ENCODE measurements at places on chromosomes 6 and 20.

DNA sequence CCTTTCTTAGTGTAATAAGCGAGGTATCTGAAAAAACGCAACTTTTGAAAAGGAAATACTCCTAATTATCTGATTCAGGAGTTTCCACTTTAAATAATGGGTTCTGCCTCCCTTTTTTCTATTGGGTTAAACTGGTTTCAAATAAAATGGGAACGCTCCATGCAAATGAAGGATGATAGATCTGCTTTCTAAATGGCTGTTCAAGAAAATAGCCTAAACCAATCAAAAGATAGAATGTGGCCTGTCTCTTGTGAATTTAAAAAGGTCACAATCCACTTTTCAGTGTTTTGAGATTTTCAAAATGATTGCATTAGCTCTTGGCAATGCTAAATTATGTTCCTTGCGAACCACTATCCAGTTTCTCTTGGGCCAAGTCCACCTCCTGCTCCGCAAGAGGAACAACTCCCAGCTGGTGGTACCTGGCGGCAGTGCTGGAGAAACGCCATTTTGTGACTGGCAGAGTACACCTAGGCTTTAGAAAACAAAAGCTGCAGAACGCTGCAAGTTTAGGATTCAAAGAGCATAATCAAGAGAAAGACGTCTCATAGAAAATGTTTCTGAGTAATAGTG lies 56.7 kb downstream of the TRIM38 start:
- DNase-seq, result no peak

GRCh38 chr6:8633762-8634161 lies 198.4 kb upstream of the SLC35B3 start:
- no peak for DNase-seq

- DNase-seq, result no peak
Measured at GRCh38 chr6:48835421-48835958, 627.6 kb downstream of the MMUT start.

DNA sequence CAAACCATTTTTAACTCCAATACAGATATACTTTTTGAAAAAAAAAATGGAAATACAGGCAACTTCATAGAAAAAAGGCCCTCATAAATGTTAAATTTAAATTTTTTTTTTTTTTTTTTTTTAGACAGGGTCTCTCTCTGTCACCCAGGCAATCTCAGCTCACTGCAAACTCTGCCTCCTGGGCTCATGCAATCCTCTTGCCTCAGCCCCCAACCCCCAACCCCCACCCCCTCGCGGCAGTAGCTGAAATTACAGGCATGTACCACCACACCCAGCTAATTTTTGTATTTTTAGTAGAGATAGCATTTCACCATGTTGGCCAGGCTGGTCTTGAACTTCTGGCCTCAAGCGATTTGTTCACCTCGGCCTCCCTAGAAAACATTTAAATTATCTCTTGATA lies 12.8 kb upstream of the ULBP3 start:
- DNase-seq, result no peak

- DNase-seq, result no peak
Measured at GRCh38 chr20:10665027-10665561, 8.7 kb downstream of the JAG1 start.

GRCh38 chr20:40532103-40532502 lies 156.9 kb downstream of the MAFB start:
- DNase-seq, result no peak

- DNase-seq, result no peak
Measured at GRCh38 chr6:87364602-87365252, 20.1 kb downstream of the C6orf163 start.

- DNase-seq, result no peak
Measured at GRCh38 chr6:117399924-117400323, 25.8 kb downstream of the ROS1 start.

DNA sequence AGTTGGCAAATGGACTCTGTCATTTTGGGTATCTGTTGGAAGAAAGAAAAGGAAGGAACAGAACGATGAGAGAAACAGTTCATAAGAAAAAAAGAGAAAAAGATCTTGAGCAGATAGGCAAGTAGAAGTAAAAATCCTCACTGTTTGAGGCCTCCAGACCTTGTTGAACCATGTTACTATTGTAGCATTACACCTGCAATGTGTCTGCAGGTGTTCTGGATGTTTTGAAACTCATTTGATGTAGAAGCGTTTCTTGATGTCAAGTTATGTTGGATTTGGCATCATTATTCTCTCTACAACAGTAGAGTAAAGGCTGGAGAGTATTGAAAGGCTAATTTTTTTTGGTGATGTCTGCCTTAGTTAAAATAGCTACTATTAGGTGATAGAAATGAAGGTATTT lies 108.7 kb downstream of the CARMIL1 start:
- DNase-seq, result no peak

GRCh38 chr6:164665328-164665727 lies 644.1 kb downstream of the C6orf118 start:
- DNase-seq, result no peak

- DNase-seq, result no peak
Measured at GRCh38 chr6:87754828-87755227, 52.8 kb upstream of the AKIRIN2 start.

DNA sequence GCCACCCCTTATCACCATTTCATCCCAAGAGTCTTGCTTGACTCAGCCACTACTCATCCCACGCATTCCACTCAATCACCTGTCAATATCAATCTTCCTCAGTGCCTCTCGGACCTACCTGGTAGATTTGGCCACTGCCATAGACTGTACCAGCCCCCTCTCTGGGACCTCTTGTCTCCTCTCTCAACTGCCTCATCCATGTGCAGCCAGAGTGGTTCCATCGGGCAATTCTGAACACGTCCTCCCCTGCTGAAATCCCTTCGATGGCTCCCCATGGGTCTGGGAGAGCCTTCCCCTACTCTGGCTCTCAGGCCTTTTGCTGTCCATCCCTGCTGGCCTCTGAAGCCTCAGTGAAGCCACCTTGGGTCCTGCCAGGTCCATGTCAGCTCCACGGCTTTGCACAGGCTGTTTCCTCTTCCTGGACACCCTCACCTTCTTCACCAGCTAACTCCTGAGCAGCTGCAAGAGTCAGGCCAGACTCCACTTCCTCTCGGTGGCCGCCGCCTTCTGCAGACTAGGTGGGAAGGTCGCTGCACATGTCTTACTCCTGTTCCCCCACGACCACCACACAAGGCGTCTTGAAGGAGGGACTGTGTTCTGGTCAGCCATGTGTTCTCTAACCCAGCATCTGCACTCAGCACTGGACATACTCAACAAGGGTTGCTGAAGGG lies 120.4 kb downstream of the TOX2 start:
- no peak for DNase-seq

GRCh38 chr20:8370774-8371173 lies 238.7 kb downstream of the PLCB1 start:
- no peak for DNase-seq

- DNase-seq, result no peak
Measured at GRCh38 chr6:151585741-151586140, 91.9 kb downstream of the CCDC170 start.

- DNase-seq, result no peak
Measured at GRCh38 chr6:25232479-25232878, 46.7 kb upstream of the CARMIL1 start.

DNA sequence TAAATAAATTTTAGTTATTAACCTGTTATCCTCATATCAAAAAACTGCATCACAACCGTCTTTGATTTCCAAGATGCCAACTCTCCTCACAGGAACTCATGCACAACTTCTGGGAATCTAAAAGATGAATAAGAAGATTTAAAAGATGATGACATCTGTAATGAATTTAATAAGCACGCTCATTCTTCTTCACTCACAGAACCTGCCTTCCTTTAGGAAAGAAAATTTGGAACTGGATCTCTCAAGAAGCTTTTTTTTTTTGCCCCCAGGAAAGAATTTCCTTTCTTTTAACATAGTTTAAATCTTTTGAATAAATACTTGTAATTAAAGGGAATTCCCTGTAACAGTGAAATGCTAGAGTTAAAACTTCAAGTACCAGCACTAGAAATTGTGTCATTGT lies 161.5 kb downstream of the HIVEP2 start:
- DNase-seq, result no peak

- no peak for DNase-seq
Measured at GRCh38 chr6:30394139-30394538, 49.2 kb downstream of the RPP21 start.

DNA sequence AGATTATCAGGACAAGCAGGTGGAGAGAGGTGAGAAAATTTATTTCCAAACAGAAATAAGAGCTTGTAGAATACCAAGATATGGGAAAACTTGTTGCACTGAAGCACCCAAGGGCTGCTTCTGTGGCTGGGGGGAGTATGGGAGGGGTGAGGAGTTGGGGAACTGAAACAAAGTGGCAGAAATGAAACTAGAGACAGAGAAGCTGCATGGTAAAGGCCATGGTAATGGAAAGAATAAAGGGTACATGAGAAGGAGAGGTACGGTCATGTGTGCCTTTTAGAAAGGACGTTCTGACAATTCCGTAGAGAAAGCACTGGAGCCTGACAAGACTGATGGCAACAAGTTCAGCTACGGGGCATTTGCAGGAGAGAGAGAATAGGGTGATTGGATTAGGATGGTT lies 51.6 kb upstream of the RIN2 start:
- DNase-seq, result no peak
